ENCODE measurements at places on chromosomes 7 and 10.

- peak; percentile 74 for DNase-seq
These were observed 21.6 kb upstream of the AP5Z1 start for GRCh38 chr7:4753598-4754432.

DNA sequence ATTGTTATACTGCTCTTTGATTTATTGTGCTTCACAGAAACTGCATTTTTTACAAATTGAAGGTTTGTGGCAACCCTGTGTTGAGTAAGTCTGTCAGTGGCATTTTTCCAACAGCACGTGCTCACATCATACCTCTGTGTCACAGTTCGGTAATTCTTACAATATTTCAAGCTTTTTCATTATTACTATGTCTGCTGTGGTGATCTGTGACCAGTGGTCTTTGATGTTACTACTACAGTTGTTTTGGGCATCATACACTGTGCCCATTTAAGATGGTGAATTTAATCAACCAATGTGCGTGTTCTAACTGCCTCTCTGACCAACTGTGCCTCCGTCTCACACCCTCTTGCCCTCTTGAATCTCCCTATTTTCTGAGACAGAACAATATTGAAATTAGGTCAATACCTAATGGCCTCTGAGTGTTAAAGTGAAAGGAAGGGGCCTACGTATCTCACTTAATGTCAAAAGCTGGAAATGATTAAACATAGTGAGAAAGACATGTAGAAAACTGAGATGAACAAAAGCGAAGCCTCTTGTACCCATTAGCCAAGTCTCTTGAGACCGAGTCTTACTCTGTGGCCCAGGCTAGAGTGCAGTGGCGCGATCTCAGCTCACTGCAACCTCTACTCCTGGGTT is 20.2 kb upstream of the ASL start:
- no peak for DNase-seq

GRCh38 chr10:77251297-77252013 is 386.2 kb downstream of the KCNMA1 start:
- no peak for DNase-seq

- DNase-seq = no peak
These were observed 220.0 kb upstream of the KCND2 start for GRCh38 chr7:120052884-120053382.

- DNase-seq = no peak
These were observed 50.3 kb downstream of the JAZF1 start for GRCh38 chr7:28130277-28130676.

DNA sequence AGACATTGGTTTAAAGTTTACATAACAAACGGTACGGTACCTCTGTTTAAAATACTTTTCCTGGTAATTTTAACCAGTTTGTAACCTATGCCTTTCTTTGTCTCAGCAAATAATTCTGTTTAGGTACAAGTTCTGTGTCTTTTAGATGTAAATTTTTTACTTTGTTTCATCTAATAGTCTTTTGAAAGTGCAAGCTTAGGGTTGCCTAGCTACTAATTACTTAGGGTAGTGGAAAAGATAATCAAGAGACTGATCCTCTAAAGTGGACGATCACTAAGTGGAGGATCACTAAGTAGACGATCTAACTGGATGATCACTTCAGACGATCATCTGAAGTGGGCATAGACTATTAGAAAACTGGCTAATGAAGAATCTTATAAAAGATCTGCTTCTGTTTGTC is 16.1 kb upstream of the FKBP9 start:
- no peak for DNase-seq

GRCh38 chr7:150322114-150322832 is 882 bp upstream of the LRRC61 start:
- DNase-seq = no peak

- DNase-seq = no peak
These were observed 184.5 kb upstream of the RNF32 start for GRCh38 chr7:156456032-156456431.

- no peak for DNase-seq
These were observed 89.5 kb downstream of the HECW1 start for GRCh38 chr7:43201912-43202311.

- DNase-seq = no peak
These were observed 80.0 kb downstream of the CFAP58 start for GRCh38 chr10:104433669-104434068.

- DNase-seq = no peak
These were observed 107.2 kb upstream of the FAM133B start for GRCh38 chr7:92697414-92697813.

GRCh38 chr10:70558871-70559810 is 43.4 kb downstream of the PRF1 start:
- peak; percentile 54 for DNase-seq

GRCh38 chr10:110222641-110223297 is 15.4 kb downstream of the MXI1 start:
- DNase-seq = no peak

- no peak for DNase-seq
These were observed 96.7 kb upstream of the SLC25A13 start for GRCh38 chr7:96418581-96418980.

- no peak for DNase-seq
These were observed 229.8 kb upstream of the PODXL start for GRCh38 chr7:131786204-131786603.

- no peak for DNase-seq
These were observed 75.9 kb downstream of the OAT start for GRCh38 chr10:124342821-124343170.

DNA sequence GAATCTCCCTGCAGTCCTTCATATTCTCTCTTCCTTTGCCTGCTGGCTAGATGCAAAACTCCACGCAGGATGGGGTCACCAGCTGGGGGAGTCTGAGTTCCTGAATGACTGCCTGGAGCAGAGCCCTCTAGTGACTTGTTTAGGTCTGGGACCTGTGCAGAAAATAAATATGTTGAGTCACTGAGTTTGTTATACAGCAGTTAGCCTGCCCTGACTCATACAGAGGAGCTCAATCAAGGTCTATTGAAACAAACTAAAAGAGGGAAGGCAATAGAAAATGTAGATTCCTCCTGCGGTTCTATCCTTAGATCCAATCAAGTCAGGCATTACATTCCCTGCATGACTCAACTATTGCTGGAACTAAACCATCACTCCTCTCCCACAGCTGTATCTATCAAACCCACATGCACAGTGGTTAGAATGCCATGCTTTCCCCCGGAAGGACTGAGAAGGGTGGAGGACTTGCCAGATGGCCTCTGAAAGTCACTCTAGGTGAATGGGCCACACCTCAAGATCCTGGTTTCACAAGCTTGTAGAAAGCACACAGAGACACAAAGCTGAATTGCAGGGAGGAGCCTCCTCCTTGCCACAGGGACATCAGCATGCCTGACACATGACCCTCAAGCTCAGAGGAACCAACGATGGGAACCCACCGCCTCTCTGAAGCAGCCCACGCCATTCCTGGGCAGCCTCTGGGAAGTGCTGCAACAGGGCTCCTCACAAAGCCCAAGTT is 73.9 kb downstream of the SH3PXD2A start:
- no peak for DNase-seq

GRCh38 chr7:30920584-30921539 is 9.2 kb downstream of the AQP1 start:
- peak; percentile 19 for DNase-seq

GRCh38 chr10:74778436-74779094 is 47.8 kb upstream of the KAT6B start:
- no peak for DNase-seq

- DNase-seq = no peak
These were observed 136.5 kb downstream of the COBL start for GRCh38 chr7:51180092-51180491.

- DNase-seq = peak; percentile 52
These were observed 289.6 kb upstream of the NFE2L3 start for GRCh38 chr7:25862261-25863004.

GRCh38 chr7:4682621-4683042 is 537 bp downstream of the FOXK1 start:
- DNase-seq = no peak

DNA sequence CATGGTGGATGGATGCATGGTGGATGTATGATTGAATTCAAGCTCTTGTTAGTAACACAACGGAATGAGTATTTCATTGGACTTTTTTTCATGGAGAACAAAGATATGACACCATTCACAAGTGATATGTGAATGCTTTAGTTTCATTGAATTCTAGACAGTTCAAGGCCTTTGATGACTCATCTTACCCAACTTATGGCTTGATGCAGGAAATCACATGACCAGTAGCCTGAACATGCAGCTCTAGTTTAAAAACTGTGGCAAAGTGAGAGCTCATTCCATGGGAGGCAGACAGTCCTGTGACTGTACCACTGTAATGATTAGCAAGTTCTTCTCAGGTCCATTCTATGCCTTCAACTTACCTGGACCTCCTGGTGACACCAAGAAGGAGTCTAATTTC is 1239.3 kb downstream of the TYW1 start:
- no peak for DNase-seq

DNA sequence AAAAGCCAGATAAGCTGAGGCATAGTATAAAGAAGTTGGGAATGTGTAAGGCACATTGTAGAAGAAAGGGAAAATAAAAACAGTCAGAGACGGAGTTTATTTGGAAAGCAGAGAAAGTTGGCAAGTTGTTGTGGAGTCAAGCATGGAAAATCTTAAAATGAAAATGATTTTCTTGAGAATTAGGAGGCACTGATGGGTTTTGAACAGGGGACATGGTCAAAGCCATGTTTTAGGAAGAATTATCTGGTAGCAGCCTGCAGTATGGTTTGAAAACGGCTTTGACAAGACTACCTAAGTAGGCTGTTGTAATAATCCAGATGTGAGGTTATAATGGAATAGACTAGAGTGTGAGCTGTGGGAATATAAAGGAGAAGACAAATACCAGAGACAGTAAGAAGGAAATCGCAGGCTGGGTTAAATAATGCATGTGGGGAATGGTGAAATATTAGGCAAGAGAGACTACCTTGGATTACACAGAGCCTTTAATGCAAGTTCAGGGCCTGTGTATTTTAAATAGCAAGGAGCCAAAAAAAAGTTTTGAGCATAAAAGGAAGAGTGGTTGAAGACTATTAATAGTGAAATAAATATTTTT is 130.4 kb upstream of the MEOX2 start:
- no peak for DNase-seq

GRCh38 chr7:11716185-11716584 is 115.8 kb downstream of the THSD7A start:
- DNase-seq = no peak

DNA sequence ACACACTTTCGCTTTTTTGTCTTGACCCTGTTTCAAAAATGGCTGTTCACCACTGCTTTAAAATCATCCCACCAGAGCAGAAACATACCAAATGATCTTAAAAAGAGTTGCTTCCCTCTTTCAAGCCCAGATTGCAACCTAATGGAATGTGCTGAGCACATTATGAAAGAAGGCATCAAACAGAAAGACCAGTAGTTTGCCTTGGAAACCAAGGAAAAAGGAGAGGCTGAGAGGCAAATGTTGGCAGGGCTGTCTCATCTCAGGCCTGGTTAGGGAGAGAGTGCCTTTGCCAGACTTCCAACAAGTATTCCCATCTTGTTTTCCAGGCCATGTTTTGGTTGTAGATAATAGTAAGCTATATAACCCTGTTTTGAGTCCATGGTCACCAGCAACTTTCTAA is 64.3 kb downstream of the ABCB4 start:
- no peak for DNase-seq

DNA sequence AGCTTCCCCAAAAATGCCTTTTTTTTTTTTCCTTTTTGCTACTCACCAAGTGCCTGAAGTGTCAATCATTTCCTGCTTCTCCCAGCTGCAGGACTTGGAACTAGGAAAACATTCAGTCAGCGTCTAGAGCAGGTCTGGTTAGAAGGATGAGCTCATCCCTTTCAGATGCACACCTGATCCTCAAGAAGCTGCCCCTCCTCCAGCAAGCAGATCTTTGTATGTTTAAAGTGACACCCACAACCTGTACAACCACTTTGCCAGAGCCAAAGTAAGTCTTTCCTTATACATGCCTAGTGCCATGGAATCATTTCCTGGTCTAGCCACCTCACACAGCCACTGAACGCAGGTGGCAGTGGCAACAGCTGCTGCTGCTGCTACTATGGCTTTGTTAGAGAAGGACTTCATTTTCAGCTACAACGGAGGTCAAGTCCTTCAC is 10.4 kb upstream of the USP54 start:
- DNase-seq = no peak

GRCh38 chr10:130255777-130256176 is 119.6 kb downstream of the GLRX3 start:
- DNase-seq = no peak

GRCh38 chr7:86149024-86149665 is 494.6 kb upstream of the GRM3 start:
- DNase-seq = no peak

GRCh38 chr10:132417257-132417910 is 20.4 kb downstream of the PWWP2B start:
- DNase-seq = no peak

DNA sequence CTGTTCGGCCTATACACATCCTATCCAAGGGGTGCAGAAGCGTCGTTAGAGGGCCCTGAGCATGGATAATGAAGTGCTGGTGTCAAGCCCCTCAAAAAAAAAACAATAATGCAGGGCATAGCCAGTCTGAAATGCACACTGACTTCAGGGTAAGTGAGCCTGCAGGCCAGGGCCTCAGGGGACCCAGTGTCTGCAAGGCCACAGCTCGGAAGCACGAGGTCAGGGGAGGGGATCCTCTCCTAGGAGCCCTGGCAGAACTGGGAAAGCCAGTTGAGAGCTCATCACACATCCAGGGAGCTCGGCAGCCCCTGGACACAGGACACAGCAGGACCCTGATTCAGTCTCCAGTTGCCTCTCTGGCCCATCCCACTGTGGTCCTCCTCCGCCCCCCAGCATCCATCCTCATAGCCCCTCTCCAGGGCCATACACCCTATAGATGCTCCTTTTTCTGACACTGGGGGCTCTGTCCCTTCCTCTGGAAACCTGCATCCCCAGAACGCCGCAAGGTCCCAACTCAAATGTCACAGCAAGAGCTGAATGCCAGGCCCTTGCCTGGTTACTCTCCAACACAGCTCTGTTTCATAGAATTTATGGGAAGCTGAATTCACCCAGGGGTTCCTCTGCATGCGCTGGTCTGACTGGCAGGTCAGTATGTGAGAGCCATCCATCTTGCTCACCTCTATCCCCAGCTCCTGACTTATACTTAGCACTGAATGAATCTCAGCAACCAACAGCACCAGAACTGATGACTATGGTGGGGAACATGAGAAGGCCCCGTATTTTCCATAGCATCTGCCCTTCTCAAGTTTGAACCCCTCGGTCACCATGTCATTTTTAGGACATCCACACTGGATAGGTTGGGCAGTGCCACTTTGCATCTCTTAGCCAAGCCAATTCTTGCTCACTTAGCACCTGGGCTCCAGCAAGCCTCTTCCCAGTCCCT is 717.0 kb upstream of the IGFBP3 start:
- no peak for DNase-seq

DNA sequence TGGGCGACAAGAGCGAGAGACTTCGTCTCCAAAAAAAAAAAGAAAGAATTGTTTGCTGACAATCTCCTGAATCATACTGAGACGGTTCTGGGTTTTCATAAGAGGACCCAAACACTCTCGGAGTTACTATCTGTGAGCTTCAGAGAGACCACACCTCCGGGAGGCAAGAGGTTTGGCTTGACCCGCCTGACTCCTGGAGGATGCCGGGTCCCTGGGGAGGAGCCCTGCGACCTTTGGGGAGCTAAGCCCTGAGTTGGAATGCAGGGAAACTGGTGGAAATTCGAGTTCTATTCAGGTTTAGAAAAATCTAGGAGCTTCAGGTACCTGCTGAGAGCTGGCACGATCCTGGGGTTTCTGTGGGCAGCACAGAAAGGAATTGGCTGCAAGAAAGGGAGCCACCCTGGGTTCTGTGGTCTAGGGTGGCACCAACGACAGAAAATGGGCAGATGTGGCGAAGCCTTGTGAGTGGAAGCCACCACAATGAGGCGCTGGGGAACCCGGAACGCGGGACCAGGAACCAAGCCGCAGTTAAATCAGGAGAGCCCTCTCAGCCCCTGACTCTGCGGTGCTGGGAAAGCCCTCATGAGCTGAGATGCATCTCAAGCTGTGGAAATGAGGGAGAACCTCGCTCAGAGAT is 21.9 kb upstream of the GATAD1 start:
- DNase-seq = no peak

All from omental fat pad (tissue), 4 donors.